ENCODE measurements at places on chromosomes 16 and 17. TPM values are rescaled to one million over a fixed set of nuclear protein-coding genes. Genes with fewer than 3 reads are reported as not detected.

The TIGD7 gene
- total RNA-seq, result 11.8 TPM

The RHOT2 gene
- 286 TPM for total RNA-seq

The NACA2 gene
- total RNA-seq, result not detected

The ZNF597 gene
- total RNA-seq, result 2.4 TPM

The CETP gene
- not detected for total RNA-seq

The HAP1 gene
- not detected for total RNA-seq

The CLEC18B gene
- 0.79 TPM for total RNA-seq

The JMJD8 gene
- 32.5 TPM for total RNA-seq

The CD300LB gene
- total RNA-seq, result not detected

The USH1G gene
- not detected for total RNA-seq

The MT1F gene
- total RNA-seq, result 9.1 TPM

The WNK4 gene
- total RNA-seq, result 0.38 TPM

The CDH16 gene
- not detected for total RNA-seq

The ZNF385C gene
- total RNA-seq, result 0.46 TPM

The CCDC154 gene
- total RNA-seq, result 6.5 TPM

The KRTAP9-8 gene
- not detected for total RNA-seq

The TMEM114 gene
- total RNA-seq, result not detected

Data from T-cell (primary cell).